Right atrium auricular region (tissue), 2 donors: ENCODE measurements at places on chromosomes 13 and 19. TPM values are rescaled to one million over a fixed set of nuclear protein-coding genes. Genes with fewer than 3 reads are reported as not detected.

C19orf67 gene
- total RNA-seq = not detected

TRPC4 gene
- 0.48 TPM for total RNA-seq

TMEM238 gene
- total RNA-seq = 1.2 TPM

FCER2 gene
- total RNA-seq = not detected

SIGLEC12 gene
- not detected for total RNA-seq

CASP14 gene
- not detected for total RNA-seq

LRG1 gene
- not detected for total RNA-seq
